Stimulated activated CD8-positive, alpha-beta memory T cell treated with anti-CD3 and anti-CD28 coated beads, Interleukin-4, amount 100 ng/mL, for 48 hours (primary cell): ENCODE measurements at places on chromosomes 12 and 14.

GRCh38 chr12:49030119-49030518, 11.5 kb upstream of the PRKAG1 start:
- DNase-seq, result no peak

GRCh38 chr12:12943586-12944260, 8.2 kb downstream of the GPRC5D start:
- no peak for DNase-seq

GRCh38 chr12:84161296-84161695, 751.3 kb downstream of the SLC6A15 start:
- DNase-seq, result no peak

DNA sequence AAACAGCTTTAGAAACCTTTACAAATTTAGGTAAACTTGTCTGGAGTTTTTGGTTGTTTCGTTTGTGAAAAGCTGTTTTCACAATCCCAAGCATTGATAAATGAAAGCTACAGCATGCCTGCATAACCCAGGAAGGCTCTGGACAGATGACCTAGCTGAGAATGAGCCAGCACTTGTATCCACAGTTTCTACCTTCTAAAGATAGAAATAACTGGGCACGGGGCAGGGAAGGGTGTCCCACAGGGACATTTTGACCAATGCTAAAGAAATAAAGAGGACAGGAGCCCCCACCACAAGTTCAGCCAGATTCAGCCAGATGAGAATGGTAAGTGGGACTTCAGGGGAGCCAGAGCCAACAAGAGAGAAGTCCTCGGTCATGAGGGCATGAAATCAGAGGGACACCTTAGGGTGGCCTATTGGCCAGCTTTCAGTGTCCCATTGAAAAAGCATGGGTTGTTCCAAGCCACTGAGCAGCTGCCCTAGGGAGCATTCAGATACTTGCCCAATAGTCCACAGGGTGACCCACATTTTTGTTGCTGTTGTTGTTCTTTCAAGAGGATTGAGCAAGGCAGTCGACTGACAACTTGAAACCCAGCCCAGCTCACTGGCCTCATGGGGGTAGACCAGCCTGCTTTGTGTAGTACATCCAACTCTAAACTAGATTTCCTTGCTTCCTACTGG, 140.3 kb upstream of the NUDT4 start:
- no peak for DNase-seq

- DNase-seq, result no peak
These were observed 545 bp downstream of the LIMA1 start for GRCh38 chr12:50282721-50283228.
